ENCODE measurements at places on chromosomes 7 and 10. TPM values are rescaled to one million over a fixed set of nuclear protein-coding genes. Genes with fewer than 3 reads are reported as not detected.

The CYP2C19 gene
- polyA plus RNA-seq: not detected

DNA sequence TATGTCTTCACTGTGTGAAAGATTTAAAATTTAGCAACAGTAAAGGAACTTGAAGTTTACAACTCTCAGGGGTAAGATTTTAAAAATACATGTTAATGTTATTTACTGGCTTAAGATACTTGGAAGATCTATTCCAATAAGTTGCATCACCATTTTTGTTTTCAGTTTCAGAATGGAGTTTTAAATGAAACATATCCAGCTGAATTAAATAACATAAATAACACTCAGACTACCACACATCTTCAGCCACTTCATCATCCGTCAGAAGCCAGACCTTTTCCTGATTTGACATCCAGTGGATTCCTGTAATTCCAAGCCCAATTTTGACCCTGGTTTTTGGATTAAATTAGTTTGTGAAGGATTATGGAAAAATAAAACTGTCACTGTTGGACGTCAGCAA, 44.3 kb downstream of the AHR start:
- no peak for DNase-seq

DNA sequence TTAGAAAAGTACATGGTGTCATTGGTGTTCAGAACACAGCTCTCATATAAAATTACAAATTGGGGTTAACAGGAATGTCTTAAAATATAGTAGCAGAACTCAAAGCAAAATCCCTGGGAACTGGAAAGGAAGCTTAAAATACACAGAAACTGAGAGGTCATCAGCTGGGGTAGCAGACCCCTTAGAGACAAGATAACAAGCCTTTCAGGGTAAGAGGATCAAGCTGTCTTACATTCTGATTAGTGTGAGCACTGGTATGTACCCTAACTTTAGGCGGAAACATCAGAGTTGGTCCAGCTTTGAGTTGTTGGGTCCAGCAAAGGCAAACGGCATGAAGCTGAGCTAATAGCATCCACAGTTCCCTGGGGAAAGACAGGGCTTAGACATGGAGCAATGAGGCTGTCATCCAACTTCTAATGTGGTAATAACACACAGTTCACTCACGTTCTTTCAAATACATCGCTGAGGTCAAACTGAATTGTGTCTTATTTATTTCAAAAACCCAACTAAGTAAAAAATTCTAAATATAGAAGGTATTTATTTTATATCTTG, 32.6 kb downstream of the ARHGAP21 start:
- no peak for DNase-seq

DNA sequence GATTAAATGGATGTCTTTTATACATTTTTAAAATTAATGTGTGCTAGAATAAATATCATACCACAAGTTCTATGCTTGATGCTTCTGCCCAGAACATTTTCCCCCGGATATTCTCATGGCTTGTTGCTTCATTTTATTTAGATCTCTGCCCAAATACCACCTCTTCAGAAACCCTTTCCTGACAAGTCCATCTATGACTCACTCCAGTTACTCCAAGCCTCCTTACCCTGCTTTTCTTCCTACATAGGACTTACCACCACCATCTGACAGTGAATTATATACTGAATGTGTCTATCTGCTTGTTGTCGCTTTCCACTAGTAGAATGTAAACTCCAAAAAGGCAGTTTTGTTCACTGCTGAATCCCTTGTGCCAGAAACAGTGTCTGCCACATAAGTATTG, 19.1 kb upstream of the ERVW-1 start:
- DNase-seq: no peak

DNA sequence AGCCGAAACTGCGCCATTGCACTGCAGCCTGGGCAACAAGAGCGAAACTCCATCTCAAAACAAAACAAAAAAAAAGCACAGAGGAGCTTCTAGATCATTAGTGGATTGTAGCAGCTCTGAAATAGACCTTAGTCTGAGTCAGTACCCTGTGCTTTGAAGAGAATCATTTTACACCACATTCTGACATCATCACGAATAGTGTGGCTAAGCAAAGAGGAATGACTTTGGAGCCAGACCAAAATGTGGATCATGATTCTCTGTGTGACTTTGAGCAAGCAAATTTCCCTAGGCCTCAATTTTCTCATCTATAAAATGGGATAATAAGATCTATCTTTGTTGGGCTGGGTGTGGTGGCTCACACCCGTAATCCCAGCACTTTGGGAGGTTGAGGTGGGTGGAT, 618.9 kb downstream of the CALN1 start:
- no peak for DNase-seq

All from right renal pelvis (tissue), 4 donors.